ENCODE measurements at places on chromosomes 6 and 20.
A peak's percentile ranks its signal among the peaks of the same experiment; 100 is the strongest.

DNA sequence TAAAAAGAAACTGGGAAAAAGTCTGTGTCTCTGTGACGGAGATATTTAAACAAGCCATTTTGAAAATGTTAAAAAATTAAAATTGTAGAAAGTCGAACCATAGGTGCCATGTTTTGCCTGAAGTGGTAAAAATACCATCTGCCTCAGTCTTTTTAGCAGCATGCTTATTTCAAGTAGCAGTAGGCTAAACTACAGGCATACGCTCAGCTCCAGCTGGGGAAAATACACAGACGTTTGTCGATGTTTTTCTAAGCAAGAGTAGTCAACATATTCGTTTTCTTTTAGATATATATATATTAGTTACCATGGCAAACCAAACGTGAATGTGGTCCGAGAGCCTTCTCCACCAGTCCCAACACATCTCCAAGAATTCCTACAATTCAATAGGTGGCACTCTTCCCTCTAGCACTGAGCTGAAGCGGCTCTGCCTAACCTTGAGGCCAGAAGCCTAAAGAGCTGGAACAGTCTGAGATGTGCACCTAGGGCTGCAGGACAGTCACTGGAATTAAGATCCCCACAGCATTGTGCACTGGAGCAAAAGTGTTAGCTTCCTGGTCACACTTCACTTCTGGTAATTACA, 70.2 kb upstream of the BEND3 start:
- DNase-seq, result no peak

- DNase-seq, result no peak
These were observed 16.8 kb downstream of the LINC00237 start for GRCh38 chr20:21089391-21089790.

DNA sequence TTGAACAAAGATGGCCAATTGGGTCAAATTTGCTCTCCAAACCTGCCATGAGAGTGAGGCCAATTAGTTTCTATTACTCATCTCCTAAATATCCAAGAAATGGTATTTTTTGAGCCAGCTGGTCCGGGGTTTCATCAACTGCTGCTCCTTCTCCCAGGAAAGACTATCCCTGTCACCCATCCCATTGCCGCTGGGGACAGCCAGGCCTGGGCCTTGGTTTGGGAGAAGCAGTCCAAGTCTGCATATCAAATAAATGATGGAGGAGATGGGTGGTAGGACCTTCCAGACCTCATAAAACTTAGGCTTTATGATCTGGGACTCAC, 46.7 kb upstream of the TTPAL start:
- DNase-seq, result no peak

- DNase-seq, result peak; percentile 34
These were observed 363.8 kb downstream of the PRKN start for GRCh38 chr6:162363757-162364156.

Data from HT1080 (cell line).